Activated effector memory CD4-positive, alpha-beta T cell treated with Interleukin-2 at 50 U/mL for 16 hours (primary cell): ENCODE measurements at places on chromosomes 13 and 19.

- DNase-seq, result no peak
Measured at GRCh38 chr19:51821921-51822320, 27.0 kb downstream of the FPR3 start.

DNA sequence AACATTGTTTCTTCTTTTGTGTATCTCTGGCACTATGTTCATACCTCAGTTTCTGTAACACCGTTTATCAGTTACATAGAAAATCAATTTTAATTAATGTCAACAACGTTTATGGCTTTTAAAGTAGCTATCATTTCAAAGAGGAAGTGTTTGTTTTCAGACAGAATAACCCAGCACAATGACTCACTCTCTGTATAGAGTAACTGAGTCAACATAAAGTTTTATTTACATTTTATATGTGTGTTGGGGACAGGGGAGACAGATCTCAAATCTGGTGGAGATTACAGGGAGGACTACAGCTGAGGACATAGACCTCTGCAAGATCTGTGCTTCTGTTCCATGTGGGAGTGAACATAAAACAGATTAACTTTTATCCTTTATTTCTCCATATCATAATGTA is 2590.1 kb downstream of the PCDH9 start:
- DNase-seq, result no peak

GRCh38 chr13:105327581-105328126 is 1207.8 kb downstream of the EFNB2 start:
- DNase-seq, result no peak

- no peak for DNase-seq
Measured at GRCh38 chr19:46759817-46760333, 13.6 kb upstream of the STRN4 start.

GRCh38 chr13:49690133-49690994 is 922 bp downstream of the EBPL start:
- DNase-seq, result no peak

- no peak for DNase-seq
Measured at GRCh38 chr13:108948251-108948671, 318.9 kb downstream of the MYO16 start.

DNA sequence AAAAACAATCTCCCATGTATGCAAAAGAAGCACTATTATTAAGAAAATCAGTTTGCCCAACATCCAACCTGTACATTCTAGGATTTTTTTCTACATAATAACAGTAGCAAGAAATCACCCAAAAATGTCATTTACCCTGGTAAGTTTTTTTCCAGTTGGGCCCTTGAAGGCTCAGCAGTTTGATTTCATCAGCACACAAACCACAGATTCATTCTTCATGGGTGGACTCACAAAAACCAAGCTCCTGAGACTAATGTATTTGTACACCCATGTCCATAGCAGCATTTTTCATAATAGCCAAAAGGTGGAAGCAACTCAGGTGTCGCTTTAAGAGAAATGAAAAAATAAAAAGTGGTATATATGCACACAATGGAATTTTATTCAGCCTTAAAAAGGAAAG is 210.1 kb downstream of the TBC1D4 start:
- no peak for DNase-seq

DNA sequence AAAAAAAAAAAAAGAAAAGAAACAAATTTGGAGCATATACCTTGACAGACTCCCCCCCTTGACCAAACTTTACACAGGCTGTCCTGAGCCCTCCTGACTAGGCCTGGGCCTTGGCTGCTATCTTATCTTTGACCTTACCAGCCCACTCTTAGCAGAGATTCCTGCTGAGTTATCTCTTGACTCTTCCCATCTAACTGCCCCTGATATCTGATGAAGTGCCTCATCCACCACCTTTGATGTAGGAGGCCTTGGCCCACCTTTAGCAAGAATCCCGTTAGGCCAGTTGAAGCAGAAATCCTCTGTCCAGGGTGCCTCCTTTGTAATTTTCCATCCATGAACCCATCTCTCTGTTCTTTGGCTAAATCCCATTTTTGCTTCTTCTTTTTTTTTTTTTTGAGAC is 43.6 kb downstream of the NLRP12 start:
- DNase-seq, result no peak

DNA sequence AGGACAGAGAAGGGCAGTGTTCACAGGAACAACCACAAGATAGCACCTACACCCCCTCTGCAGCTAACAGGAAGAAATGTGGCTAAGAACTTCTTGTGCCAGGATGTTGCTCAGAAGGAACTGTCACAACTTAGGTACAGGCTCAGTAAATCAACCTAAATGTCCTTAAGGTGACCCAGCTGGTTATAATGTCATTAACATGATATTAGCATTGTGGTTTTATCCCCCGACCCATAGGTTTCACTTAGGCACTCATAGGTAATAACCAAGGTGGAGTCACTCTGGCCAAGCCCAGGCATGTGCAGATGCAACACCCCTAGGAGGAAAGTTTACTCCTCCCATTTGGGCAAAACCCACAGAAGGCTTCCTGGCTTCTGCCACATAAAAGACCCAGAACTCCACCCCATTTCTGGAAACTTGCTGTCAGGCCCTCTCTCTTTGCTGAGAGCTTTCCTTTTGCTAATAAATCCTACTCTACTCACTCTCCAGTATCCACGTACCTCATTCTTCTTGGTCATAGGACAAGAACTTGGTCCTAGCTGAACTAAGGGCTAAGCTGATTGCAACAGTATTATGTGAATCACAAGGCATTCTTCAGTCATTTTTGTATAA is 951.3 kb downstream of the SLITRK5 start:
- DNase-seq, result no peak

- DNase-seq, result peak; percentile 6
Measured at GRCh38 chr19:7789447-7789846, 26.4 kb downstream of the CLEC4M start.
